NCI-H1105 (cell line): ENCODE measurements at places on chromosomes 16 and 17.

DNA sequence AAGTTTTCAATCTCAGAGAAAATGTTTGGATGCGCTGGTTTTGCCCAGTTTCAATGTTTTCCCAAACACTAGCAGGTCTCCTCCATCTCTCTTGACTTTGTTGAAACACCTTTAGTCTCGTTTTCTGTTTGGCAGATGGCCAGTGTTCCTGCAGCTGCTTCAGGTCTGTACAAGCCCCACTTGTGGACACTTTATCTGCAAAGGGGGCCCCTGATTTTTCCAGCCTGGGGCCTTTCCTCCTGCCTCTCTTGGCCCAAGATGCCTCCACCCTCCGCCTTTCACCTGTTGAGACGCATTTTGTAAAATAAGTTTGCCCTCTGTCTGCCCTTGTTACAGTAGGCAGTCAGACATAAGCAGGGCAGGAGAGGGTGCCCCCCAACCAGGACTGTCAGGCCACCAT lies 21.8 kb upstream of the PRM1 start:
- peak; percentile 89 for DNase-seq

DNA sequence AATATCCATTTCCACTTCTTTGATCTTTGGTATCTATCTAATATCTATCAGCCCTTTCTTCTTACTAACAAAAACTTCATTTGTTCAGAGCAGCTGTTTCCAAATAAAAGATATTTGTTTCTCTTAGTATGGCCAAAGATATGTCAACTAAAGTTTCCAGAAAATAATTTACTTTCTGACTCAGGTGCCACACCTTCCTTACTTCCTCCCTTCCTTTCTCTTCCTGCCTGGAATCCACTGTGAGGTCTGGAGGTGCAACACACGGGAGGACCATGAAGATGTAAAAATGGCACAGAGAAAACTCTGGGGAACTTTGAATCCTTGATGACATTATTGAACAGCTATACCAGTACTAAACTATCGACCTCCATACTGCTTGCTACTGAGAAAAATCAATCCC lies 14.0 kb downstream of the MED13 start:
- no peak for DNase-seq

GRCh38 chr17:72763981-72764380 lies 328.5 kb downstream of the SLC39A11 start:
- no peak for DNase-seq

- no peak for DNase-seq
Observed at GRCh38 chr16:7303052-7303610, 29.5 kb upstream of the RBFOX1 start.

DNA sequence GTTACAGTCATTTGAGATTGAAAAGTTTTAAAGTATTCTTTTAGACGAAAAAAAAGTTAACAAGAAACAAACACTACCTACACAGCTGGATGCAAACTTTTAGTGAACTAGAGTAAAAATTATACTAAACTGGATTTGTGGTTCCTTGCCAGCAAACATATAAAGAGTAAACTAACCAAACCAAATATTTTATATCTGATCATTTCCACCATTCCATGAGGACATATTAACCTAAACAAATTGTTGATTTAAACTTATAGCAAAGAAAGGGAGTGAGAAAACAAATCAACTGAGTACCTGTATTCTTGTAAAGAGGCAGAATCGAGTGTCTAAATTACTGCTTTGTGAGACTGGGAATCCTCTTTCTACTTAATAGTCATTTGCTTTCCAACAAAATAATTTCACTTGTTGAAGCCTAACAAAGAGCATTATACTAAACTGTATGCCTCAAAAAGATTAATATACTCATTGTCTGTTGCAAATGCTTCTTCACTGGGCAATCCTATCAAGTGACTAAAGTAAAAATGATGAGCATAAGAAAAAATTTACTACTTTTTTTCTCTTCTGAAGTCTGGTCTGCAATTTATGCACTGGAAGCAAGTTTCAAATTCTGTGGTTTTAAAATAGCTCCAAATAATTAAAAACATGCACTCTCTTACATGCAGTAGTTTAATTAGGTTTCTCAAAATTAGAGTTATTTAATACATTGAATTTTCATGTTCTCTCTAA lies 37.5 kb downstream of the AKAP10 start:
- no peak for DNase-seq

GRCh38 chr17:31584438-31585279 lies 193.2 kb downstream of the RAB11FIP4 start:
- DNase-seq: no peak

DNA sequence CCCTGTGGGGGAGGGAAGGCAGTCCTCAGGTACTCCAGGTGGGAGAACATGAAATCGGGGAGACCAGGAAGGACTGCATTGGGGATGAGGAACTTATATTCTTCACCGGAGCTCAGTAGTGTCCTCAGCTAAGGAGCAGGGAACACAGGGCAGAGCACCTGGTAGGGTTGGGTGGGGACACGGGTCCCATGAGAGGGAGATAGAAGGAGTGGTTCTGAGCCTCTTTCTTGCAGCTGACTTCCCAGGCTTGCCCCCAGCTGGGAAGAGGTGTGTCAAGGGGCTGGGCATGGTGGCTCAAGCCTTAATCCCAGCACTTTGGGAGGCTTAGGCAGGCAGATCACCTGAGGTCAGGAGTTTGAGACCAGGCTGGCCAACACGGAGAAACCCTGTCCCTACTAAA lies 2.1 kb downstream of the FHOD1 start:
- DNase-seq: no peak

DNA sequence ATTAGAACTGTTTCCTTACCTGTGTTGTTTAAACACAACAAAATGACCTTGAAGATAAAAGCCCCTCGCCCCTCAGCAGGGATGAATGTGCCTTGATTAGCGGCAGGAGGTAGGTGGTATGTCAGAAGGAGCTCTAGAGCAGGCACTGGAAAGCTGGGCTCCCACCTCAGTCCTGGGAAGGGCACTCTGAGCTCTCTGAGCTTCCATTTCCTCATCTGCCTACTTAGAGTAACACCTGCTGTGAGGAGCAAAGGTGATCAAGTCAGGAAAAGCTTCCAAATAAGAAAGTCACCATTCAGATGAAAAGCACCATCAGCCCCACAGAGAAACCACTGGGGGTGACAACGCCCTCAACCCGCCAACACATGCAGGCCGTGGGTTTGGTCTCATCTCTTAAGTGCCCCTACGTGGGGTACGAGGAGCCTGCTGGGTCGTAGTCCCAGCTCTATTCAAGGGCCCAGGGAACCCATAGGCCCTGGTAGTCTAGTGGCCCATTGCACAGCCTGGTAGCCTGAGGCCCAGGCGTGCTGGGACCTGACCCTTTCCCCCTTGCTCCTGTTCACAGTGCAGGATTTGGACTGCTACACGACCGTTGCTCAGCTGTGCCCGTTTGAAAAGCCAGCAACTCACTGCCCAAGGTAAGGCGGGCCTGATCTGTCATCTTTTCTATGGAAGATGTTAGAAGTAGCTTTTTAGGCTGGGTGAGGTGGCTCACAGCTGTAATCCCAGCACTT lies 57.3 kb downstream of the CRISPLD2 start:
- no peak for DNase-seq
